ENCODE measurements at places on chromosomes 2 and 18.
A peak's percentile ranks its signal among the peaks of the same experiment; 100 is the strongest.

DNA sequence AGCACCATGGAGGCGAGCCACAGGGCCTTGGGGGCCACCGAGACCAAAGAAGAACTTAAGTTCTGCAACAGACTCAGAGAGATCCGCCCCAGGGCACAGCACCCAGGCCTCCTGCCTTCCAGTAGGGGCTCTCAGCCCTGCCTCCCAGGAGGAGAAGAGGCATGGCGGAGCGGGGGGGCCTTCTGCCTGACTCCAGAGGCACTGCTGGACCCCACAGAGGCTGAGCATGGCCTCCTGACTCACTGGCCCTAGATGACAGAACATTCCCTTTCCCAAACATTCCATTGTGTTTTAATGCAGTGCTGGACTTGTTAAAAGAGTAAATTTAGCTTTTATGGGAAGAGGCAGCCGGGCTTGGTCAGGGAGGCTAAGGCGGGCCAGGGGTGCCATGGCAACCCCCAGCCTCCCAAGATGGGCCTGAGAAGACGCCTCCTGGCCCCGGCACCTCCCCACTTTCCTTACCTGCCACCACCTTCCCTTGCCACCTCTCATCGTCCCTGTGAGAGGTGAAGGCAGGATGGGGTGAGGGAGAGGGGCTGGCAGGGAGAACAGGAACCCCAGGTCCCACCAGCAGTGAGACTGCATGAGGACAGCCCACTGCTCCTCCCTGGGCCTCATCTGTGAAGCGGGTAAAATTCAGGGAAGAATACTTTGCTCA is 65.4 kb downstream of the SMAD7 start:
- DNase-seq, result no peak

- no peak for DNase-seq
Measured at GRCh38 chr2:115122701-115123100, 680.3 kb downstream of the DPP10 start.

GRCh38 chr18:41199212-41199611 is 755.8 kb upstream of the PIK3C3 start:
- no peak for DNase-seq

DNA sequence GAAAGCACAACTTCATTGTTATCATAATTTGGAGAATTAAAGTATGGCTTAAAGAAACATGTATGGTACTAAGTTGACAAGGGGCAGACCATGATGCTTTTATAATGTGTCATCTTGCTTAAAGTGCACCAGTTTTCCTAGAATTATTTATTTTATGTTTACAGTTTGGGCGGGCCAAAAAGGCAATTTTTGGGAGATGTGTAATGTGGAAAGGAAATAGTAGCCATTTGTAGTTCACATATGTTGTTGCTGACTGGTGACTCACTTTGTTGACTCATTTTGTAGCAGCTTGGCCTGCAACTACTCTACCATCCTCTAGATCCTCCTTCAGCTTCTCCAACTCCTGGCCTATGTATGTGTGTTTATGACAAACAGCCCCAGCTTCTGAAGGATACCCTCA is 7.7 kb downstream of the ZSCAN30 start:
- DNase-seq, result no peak

DNA sequence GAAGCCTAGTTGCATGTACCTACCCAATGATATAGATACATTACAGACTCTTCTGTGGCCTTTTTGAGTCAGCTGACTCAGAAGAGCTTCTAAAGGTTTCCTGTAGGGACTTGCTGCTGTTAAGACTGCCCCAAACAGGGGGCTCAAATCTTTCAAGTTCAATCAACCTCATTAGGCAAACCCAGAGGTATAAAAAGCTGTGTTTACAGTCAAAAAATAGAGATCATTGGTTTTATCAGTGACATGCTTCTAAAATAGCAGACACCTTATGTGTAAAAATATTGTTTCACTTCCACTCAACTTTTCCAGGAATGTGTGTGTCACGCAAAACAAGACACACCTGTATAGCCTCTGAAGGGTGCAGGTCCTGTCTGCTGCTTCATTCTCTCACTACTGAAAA is 624.3 kb upstream of the FANCL start:
- no peak for DNase-seq

DNA sequence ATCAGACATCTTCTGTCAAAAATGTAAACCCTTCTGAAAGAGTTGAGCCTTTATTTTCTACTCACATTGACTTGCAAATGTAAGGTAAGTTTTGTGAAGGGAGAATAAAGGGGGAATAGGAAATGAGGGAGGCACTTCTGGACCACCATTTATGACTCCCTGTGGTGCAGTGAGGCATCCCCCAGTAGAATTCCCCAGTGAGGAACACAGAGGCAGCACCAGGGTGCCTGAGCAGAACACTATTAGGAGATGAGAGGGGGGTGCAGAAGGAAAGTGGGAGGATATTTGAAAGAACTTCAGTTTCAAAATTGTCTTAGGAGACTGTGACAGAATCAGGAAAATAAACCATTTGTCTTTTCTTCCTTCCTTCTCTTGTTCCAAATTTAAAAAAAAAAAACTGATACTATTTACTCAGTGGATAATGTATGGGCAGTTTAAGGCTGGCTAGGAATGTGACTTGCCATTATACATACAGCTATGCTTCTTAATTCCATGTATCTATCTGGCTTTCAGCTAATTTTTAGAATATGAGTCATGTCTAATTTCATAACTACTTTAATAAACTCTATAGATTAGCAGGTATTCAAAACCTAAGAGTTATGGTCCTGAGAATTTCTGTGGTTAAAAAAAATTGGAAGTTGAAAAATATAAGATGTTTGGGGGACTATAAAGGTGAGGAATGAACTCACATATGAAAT is 478.1 kb upstream of the CHAC2 start:
- DNase-seq, result no peak

DNA sequence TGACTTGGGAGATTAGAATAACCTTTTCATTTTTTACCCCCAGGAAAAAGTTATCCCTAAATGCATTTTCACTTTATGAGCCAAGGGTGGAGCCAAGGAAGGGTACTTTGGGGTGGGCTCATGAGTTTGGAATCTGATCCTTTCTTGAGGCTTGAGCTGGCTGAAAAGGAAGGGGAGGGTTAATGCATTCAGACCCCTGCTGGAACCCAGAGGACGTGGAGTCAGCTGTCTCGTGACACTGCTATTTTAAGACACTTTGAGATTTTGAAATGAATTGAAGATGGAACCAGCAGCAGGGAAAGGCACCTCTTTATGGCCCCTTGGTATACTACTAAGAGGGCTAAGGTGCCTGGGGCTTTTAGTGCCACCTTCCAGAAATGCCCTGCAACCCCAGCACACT is 90.4 kb downstream of the MARCHF4 start:
- no peak for DNase-seq

- DNase-seq, result peak; percentile 81
Measured at GRCh38 chr2:232320443-232320803, 58.1 kb upstream of the ALPP start.

DNA sequence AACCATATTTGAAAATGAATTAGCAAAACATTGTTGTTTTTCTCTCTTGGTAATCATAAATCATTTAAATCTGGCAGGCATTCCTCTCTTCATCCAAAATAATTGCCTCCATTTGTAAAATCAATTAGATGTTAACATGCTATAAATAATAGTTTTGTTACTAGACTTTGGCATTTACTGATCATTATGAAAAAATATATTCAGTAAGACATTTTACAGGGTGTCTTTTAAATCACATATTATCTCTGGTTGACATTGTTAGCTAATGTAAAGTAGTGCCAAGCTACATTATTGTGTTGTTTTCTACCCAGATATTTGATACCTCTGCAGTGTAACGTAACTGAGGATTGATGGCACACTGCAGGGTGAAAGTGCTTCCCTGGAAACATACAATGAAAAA is 31.8 kb upstream of the DLX1 start:
- DNase-seq, result no peak

DNA sequence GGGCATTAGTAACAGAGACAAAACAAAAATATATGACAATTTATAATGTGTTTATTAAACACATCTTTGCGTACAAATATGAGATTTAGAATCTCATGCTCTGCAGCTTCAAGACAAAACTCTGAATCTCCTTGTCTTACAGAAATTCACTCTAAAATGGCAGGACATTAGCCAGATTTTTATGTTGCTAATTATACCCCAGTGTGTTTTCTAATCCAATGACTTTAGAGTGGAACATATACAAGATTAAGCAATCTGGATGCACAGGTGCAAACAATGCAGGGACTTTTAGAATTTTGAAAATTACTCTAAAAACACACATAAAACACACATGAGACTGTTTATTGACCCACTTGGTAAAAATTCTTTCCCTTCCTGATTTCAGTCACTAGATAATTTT is 85.9 kb downstream of the CALCRL start:
- DNase-seq, result no peak

GRCh38 chr2:67974559-67975430 is 88.0 kb downstream of the C1D start:
- DNase-seq, result peak; percentile 13

Measured in hematopoietic multipotent progenitor cell treated with erythropoietin and hydrocortisone succinate and interleukin-3 and kit ligand, for 8 days (in vitro differentiated cells).